ENCODE measurements at places on chromosomes 2 and 18. TPM values are rescaled to one million over a fixed set of nuclear protein-coding genes. Genes with fewer than 3 reads are reported as not detected.

GRCh38 chr18:45379903-45380302, 235.4 kb upstream of the SLC14A2 start:
- no peak for DNase-seq

DNA sequence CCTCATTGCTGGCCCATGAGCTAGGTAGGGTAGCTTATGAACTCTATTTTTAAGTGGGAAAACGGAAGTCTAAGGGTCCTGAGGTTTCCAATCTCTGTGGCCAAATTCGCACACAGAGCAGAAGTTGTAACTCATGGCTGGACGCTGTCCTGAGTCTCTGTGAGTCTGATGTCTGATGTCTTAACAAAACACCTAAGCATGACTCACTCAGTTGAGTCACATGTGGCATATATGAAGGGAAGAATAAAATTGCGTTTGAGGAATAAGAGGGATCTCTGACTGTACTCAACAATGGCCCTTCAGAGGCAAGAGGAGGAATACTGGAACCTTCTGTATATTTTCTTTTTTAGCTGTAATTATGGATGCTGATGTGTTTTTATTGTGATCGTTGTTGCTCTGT, 569.7 kb downstream of the RIT2 start:
- DNase-seq, result no peak

GRCh38 chr18:34126121-34126520, 98.6 kb downstream of the NOL4 start:
- DNase-seq, result no peak

- DNase-seq, result no peak
Observed at GRCh38 chr2:186544255-186544675, 45.6 kb upstream of the ITGAV start.

DNA sequence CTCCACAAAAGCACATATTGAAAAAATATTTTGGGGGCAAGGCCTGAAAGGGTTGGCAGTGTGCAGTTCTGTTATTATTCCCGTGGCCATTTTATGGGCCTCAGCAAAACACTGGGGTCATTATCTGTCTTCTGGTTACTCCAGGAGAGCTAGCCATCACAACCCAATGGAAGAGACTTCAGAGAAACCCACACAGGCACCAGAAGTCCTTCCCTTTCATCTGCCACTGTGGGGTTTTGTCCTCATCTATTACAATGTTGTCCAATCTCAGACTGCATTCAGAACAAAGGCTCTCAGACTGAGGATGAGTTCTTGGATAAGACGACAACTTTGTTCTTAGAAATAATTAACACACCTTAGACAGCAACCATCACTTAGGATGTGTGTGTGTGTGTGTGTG, 98.4 kb downstream of the PIEZO2 start:
- DNase-seq, result no peak

- no peak for DNase-seq
Observed at GRCh38 chr2:15278296-15278695, 282.8 kb downstream of the NBAS start.

GRCh38 chr18:9215221-9215933, 78.8 kb downstream of the ANKRD12 start:
- DNase-seq, result no peak

GRCh38 chr2:191145769-191146471, 4.9 kb downstream of the STAT4 start:
- DNase-seq, result no peak

DNA sequence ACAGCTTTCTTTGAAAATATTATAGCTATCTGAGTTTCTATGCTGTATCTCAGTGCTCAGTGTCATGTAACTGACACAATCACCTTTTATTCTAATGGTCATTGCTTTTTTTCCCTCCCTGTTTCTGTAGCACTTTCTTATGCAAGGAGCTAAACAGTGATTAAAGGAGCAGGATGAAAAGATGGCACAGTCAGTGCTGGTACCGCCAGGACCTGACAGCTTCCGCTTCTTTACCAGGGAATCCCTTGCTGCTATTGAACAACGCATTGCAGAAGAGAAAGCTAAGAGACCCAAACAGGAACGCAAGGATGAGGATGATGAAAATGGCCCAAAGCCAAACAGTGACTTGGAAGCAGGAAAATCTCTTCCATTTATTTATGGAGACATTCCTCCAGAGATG, 56.4 kb downstream of the SCN2A start:
- no peak for DNase-seq

DNA sequence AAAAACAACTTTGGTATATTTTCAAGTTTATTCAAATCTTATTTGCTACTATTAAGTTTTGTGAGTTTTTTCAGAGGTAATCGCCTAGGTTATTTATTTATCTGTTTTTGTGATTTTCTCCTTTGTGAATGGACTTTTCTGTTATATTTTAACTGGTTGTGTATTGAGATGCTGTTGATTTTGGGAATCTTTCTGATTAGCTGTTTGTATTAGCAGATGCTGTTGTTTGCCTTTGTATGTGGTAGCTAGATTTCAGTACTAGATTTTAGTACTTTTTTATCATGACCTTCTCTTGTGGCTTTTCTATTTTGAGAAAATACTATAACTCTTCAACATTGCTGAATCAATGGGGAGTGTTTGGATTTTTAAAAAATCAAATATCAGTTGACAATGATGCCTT, 42.4 kb downstream of the TSHZ1 start:
- no peak for DNase-seq

- no peak for DNase-seq
Observed at GRCh38 chr2:208529796-208530195, 123.2 kb downstream of the PTH2R start.

- no peak for DNase-seq
Observed at GRCh38 chr18:10184776-10185175, 269.7 kb upstream of the APCDD1 start.

- no peak for DNase-seq
Observed at GRCh38 chr18:23671564-23671963, 8.9 kb upstream of the ANKRD29 start.

DNA sequence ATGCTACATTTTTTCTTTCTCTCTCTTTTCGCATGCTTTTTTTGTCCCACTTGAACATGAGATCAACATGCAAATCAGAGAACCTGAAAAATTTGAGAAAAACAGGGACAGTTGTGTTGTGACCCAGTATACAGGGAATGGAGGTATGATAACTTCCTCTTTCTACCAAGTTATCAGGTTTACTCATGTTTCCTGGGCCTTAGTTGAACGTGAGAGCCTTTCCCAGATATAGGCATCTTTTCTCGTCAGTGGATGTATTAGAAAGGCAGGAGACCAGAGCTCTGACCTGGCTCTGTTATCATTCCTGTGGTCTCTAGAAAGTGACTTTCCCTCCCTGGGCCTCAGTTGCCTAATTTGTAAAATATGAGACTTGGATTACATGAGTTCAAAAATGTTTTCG, 30.1 kb upstream of the FAM117B start:
- no peak for DNase-seq

DNA sequence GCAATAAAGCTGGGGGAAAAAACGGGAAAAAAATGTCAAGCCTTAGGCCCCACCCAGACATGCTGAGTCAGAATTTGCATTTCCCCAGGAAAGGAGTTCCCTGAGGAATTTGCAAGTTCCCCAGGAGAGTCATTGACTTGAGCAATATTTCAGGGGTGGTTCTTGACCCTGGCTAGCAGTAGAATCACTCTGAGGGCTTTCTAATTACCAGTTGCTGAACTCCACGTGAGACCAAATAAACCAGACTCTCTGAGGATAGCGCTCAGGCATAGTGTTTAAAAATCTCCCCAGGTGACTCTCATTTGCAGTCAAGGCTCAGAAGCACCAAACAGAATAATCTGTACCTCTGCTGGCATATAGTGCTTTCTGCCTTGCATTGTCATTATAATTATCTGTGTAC, 48.7 kb downstream of the C1QL2 start:
- no peak for DNase-seq

DNA sequence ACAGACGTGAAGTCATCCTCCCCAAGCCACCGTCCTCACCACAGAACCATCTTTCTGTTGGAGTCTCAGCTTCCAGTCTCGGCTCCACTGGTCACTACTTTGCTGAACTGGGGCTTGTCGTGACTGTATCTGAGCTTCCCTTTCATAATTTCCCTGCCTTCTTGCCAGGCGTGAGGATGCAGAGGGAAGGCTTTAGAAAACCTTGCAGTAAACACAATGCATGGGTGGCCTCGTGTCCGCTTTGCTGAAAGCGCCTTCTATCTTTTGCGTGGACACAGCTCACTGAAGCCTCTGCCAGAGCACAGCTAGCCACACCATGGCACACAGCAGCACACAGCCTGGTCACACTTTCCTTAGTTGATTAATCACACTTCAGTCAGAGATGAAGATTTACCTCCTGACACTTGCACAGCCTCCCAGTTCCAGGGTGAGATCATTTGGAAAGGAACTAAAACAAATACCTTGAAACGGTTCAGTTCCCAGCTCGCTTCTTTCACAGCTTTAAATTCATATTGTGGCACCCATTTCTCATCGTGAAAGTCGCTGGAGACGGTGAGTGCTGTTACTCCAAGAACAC, 2.8 kb upstream of the GPR45 start:
- DNase-seq, result no peak

DNA sequence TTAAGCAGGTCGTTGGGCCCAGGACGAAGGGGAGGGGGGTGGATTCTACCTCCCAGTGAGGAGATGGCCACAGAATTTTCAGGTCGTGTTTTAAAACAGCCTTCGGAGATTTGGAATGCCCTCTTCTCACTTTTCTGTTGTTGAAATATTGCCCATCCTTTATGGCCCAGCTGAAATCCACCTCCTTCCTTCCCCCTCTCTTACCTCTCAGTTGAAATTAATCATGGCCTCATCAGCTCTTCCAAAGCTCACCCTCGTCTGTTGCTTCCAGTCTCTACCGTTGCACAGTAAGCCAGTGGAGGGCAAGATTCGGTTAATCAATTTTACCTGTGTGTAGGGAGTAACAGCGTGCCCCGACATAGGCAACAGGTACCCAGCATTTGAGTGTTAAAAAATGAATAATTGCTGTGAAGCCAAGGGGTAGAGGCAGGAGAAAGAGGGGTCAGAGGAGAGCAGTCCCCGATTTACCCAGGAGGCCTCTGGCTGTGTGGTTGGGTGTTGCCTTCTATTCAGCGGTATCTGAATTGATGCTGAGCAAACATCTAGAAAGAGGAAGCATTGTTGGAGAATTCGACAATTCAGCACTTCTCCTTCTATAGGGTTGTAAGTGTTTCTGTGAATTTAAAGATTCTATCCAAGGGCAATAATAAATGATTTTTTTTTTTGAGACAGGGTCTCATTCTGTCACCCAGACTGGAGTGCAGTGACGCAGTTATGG, 8.6 kb upstream of the PDIA6 start:
- DNase-seq, result no peak

GRCh38 chr2:133157141-133157540, 411.1 kb downstream of the NCKAP5 start:
- DNase-seq, result no peak

GRCh38 chr18:55109818-55110414, 150.7 kb upstream of the CCDC68 start:
- no peak for DNase-seq

Gene SAG
- total RNA-seq, result 0.27 TPM

Gene PPP4R1
- 39.3 TPM for total RNA-seq

Gene CNDP1
- not detected for total RNA-seq

Gene CHST9
- not detected for total RNA-seq

Gene GAREM1
- total RNA-seq, result 0.05 TPM

Gene ATP6V1C2
- total RNA-seq, result not detected

Gene BMP10
- total RNA-seq, result not detected

Gene EPC2
- total RNA-seq, result 16.9 TPM

Gene APLF
- 3.0 TPM for total RNA-seq

Gene ST8SIA3
- total RNA-seq, result not detected

Gene SERPINB13
- total RNA-seq, result not detected

Gene SIX2
- total RNA-seq, result not detected

Gene OR6B2
- total RNA-seq, result not detected

Gene L3MBTL4
- total RNA-seq, result 0.31 TPM

Data from activated CD4-positive, alpha-beta memory T cell treated with anti-CD3 and anti-CD28 coated beads for 36 hours (primary cell).